Islet precursor cell (in vitro differentiated cells): ENCODE measurements at places on chromosomes 3 and 15.

- DNase-seq = peak; percentile 77
Measured at GRCh38 chr3:138945709-138946662, 951 bp downstream of the FOXL2 start.

DNA sequence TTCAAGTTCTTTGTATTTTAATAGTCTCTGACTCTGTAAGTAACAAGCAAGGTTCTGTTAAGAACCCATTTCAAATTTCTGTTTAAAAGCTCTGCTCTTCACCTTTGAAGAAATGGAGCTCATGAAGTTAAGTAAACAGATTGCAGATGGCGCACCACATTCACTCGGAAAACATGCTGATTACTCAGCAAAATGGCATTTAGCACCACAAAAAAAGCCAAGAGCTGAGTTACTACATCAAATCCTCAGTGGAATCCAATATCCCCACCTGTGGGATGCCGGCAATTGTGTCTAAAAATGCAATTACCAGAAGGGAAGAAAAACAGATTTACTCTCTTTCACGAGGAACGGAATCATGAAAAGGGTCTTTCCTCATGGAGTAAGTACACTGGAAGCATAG is 758.0 kb downstream of the NTRK3 start:
- no peak for DNase-seq

GRCh38 chr3:190279690-190280089 is 42.6 kb downstream of the CLDN1 start:
- no peak for DNase-seq

DNA sequence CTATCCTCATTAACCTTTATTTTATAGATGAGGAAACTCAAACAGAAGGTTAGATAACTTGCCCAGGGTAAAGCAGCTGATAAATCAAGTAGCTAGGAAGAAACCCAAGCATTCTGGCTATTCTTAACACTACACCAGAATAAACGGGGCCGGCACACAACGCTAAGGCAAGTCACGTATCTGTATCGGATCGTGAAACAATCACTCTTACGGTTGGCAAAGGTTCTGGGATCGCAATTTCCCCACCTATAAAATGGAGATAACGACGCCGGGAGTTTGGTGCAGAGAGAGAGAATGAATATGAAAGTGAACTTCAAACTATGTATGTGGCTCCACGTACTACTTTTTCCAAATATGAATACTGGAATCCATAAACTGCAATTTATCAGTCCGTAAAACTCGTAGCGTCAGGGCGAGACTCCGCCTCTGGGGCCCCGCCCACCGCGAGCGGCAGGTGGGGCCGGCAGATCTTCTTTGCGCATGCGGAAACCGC is 252 bp upstream of the ARMC8 start:
- peak; percentile 92 for DNase-seq

GRCh38 chr3:83065851-83066460 is 1304.5 kb upstream of the GBE1 start:
- no peak for DNase-seq

DNA sequence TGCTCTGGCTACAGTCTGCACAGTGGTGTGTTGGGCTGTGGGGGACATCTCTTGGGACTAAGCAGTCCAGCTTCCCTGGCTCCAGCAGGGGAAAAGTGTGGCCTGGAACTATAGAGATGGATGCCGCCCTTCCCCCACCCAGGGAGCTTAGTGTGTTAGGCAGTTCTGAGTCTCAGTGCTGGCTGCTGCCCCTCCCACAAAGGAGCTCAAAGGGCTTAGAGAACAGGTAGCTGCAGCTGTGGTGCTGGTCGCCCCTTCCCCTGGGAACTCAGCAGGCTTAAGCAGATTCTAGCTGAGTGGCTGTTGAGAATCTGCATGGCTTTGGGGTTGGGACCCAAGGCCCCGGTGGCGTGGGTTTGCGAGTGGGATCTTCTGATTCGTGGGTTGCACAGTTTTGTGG is 190.8 kb downstream of the PDCD6IP start:
- DNase-seq = no peak

DNA sequence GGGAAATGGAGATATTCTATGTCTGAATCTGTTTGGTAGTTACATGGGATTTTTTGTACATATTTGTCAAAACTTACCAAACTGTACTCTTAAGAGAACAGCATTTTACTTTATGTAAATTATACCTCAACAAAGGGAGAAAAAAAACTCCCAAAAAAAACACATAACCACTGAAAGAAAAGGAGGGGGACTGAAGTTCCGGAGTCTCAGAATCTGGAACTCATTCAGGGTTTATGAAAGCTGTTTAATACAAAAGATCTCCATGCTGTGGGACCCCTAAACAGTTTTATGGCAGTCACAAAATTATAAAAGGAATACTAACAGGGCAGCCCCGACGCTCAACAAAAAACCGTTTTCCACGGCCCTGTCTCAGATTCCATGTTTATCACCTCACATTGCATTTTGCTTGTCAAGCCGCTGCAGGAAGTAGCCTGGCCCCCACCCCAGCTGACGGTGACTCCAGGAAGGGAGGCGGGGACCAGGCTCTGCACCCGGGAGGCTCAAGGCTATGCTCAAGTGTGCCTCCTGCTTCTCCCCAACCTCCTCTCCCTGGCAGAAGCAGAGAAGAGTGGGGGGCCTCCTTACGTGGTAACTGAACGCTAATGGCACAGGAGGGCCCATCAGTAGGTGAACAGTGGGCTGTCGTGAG is 29.3 kb downstream of the RFT1 start:
- DNase-seq = no peak

DNA sequence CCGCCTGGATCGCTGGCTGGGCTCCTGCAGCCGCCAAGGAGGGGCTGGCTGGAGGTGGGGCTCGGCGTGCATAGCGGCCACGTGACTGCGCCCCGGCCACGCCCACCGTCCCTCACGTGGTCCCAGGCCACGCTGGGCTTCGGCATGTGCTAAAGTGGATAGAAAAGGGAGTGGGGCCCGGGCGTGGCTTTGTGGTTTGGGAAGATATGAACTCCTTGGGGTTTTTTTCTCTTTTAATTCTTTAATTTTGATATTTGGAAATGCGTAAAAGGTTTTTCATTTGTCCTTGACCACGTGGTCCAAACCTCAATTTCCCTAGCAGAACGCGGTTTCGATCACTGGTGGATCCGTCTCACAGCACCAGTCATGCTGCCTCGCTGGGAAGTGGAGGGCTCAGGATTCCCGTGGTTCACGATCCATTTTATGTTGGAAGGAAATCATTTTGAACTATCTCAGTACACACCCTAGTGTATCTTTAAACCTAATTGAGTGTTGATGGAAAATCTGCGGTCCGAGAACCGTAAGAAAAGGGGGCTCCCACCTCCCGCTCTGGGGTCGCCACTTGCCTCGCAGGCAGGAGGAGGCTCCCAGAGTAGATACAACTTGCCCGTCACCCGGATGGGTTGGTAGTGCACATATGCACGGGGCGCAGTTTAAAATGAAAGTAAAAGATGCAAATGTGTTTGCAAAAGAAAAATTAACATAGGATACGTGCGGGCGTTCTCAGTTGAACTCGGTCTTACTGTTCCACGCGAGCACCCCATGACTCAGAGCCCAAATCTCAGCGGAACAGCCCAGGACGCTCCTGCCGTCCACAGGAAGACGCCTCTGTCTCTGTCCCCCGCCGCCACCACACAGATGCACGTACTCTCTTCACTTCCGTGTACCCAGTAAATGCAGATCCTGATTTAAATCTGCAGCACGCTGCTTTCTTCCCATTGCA is 141.9 kb downstream of the PGPEP1L start:
- no peak for DNase-seq

- DNase-seq = peak; percentile 76
Measured at GRCh38 chr15:38217191-38217595, 35.4 kb upstream of the SPRED1 start.

DNA sequence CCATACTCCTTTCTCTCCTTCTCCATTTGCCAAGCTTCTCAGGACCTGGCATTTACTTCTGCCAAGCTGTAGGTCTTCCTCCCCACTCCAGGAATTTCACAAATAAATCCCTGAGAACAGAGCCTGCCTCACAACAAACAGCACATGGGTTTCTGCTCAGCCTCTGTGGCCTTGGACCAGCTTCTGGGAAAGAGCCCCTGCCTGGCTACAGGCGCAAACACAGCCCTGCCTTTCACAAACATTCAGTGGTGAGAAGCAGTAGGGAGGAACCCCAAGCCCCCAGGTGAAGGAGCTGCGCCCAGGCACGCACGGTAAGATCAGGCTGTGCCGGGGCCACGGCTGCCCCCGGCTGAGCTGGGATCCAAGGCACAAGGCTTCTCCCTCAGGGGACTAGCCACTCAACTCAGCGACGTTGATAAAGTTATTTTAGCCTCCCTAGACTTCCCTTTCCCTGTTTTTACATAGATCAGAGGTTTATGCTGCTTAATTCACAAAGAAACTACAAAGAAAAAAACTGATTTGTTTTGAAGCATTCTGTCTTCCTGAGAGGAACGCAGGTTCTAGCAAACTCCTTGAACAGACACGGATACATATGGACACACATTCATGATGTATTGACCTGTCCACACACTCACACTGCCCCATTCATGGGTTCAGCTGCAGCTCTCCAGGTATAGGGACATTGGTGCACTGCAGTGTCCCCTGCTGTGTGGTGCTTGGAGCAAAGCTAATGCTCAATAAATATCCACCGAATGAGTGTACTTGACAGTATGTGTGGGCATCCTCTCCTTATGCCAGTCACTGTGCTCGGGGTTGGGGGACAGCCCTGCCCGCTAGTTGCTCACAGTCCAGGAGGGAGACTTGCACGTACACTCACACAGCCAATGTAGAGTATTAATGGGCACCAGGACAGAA is 25.4 kb downstream of the HES1 start:
- DNase-seq = peak; percentile 67

GRCh38 chr3:48367201-48367600 is 4.8 kb upstream of the FBXW12 start:
- DNase-seq = no peak

DNA sequence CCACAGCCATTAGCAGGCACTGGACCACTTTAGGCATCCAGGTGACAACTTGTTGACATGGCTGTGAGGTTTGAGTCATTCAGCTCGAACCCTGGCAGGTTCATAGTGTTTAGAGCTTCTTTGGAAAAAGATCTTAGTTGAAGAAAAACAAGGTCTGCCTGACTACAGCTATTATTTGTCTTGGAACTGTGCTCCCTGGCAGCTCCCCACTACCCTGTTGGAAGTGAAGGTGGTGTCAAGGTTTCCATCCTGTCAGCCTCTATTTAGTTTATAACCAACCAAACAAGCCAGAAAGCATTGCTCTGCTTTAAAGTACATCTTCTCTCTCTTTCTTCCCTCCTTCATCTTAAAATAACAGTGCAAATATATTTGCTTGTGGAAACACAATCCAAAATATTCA is 56.8 kb downstream of the KAT2B start:
- DNase-seq = no peak

DNA sequence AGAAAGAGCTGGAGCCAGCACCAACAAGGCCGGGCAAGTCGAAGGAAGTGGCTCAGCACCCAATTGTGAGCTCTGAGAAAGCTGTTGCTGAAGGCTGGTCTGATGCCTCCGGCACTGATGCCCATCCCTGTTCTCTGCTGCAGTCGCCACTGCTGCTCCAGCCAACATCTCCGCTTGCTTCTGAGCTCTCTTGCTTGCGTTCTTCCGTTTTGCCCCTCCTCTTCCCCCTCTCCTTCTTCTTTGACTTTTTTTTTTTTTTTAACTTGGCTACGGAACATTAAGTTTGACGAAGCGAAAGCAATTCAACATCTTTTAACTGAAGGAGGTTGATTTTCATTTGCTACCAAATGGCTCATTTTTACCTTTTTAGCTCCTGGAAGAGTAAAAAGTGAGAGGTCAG is 442.9 kb downstream of the MCTP2 start:
- DNase-seq = no peak

- no peak for DNase-seq
Measured at GRCh38 chr3:177279118-177279815, 82.0 kb upstream of the TBL1XR1 start.

- DNase-seq = no peak
Measured at GRCh38 chr3:42353631-42354030, 56.8 kb downstream of the LYZL4 start.

DNA sequence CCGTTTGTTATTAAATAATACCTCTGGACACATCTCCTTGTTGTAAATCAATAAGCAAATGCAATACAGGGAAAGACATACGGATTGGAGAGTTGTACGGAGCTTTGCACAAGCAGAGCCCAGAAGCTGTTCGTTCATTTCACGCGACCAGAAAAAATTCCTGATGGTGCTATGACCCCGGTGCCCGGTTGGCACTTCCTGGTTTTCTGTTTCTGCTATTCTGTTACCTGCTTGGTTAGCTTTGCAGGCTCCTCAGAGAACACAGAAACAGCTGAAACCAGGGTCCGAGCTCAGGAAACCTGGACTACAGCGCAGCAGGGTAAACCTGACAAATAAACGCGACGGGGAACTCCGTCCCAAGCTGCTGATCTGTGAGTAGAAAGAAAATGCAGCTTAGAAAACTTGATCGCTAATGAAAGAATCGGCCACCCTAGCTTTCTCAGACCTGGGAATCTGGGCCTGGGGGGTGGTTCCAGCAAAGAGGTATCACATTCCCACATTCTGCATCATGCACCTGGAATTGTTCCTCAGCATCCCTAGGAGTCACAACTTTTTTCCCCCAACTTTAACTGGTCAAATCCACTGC is 845 bp downstream of the CNTN3 start:
- no peak for DNase-seq

GRCh38 chr15:58755956-58756355 is 6.4 kb upstream of the ADAM10 start:
- DNase-seq = no peak

GRCh38 chr3:65914740-65915367 is 123.9 kb downstream of the MAGI1 start:
- DNase-seq = no peak

GRCh38 chr15:77076323-77076915 is 5.5 kb upstream of the TSPAN3 start:
- DNase-seq = no peak

- DNase-seq = no peak
Measured at GRCh38 chr15:32765236-32765635, 47.4 kb downstream of the GREM1 start.

- DNase-seq = no peak
Measured at GRCh38 chr3:162628531-162628930, 1131.9 kb downstream of the OTOL1 start.

- DNase-seq = no peak
Measured at GRCh38 chr3:104428337-104428925, 938.3 kb upstream of the ALCAM start.

DNA sequence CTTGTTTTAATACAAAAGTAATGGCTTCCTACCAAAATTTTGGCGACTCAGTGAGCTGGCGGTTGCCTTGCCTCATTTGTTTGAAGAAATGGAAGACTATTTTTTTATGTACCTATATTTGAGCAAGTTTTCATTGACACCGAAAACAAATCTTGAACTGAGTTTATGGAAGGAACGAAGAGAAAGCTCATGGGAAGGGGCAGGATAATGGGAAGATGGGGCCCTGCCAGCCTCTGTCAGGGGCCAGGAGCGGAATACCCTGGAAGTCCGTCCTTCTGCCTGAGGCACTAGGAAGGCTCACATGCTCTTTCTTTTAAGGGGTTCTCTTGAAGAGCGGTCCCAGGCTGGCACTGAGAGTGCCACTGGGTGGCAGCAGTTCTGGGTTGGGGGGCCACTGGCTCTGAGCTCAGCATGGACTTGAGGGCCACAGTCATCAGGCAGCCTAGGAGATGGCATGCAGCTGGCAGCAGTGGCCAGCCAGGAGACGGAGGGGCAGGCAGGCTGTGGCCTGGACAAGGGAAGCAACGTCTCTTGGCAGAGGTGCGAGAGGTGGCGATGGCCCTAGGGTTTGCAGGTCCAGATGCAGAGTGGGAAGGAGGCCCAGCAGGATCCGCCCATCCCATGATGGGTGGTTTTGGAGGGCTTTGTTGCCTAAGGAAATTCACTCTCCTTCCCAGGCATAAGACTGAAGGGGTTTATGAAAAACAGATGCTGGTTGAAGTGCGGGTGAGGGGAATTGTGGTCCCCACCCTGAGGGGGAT is 41.6 kb downstream of the ISG20 start:
- no peak for DNase-seq
